Ecto neural progenitor cell (in vitro differentiated cells): ENCODE measurements at places on chromosomes 7 and 10.

GRCh38 chr7:129225931-129226572, 1.2 kb downstream of the AHCYL2 start:
- no peak for DNase-seq

DNA sequence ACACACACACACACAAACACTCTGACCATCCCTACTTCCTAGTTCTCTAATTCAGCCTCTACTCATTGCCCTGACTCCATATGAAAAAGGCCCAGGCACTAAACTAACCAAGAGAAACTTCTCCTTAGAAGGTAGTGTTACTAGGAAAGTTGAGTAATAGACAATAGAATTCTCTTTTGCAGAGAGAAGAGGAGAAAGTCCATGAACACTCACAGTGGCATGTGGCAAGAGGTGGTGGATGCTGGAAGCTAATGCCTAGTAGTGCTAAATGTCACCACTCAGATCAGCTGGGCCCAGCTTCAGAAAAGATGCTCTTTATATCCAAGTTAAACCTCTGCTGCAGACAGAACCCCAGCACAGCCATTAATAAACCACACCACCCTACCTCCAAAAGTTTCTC, 58.2 kb downstream of the SORBS1 start:
- no peak for DNase-seq

DNA sequence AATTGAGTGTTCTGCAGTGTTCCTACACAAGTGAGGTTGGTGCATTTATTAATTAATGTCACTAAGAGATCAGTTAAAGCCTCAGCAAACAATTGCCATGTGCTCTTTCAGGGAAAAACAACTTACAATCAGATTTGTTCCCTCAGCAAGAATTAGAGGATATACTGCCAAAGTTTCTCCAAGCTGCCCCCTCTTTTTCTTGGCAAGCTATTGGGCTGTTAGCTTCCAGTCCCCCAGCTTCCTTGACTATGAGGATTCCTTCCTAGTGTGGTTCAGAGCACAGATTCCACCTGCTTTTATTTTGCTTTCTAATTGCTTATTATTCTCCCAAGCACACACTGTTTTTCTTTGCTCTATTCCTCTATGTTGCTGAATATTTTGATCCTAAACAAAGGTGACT, 112.7 kb downstream of the RBM20 start:
- no peak for DNase-seq

GRCh38 chr7:114835303-114835702, 86.6 kb upstream of the MDFIC start:
- DNase-seq = no peak

DNA sequence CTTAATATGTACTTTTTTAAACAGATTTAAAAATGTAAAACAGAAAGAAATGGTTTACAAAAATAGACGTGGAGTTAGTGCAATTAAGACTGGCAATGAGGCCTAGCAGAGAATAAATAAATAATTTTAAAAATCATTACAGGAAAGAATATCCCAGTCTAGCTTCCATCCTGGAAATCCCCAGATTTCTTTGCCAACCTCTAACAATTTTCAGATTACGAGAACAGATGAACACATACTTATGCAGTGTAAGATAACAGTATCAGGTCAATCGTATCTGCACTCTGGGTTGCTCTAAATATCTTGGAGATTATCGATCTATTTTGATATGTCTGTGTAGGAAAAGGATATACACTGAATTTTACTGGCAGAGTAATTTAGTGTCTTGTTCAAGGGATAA, 210.5 kb downstream of the SEMA3A start:
- DNase-seq = no peak

GRCh38 chr7:66859794-66860645, 61.0 kb upstream of the TMEM248 start:
- DNase-seq = no peak

DNA sequence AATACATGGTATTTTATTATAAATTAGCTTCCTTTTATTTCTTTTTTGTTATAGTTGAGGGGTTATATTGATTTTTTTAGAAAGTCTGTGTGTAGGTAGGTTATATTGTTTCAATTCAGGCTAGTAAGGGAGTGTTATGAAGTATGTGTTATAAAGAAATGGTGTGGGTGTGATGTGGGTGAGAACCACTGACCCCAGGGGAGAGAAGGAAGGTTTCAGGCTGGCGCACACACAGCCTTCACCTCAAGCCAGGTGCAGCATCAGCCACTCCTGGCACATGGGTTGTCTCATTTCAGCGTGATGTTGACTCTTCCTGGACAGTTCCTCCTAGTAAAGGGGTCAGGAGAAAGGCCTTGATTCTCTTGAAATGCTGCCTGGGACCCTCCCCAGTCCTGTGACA, 291.3 kb downstream of the POU6F2 start:
- no peak for DNase-seq

GRCh38 chr7:82762880-82763279, 319.3 kb upstream of the CACNA2D1 start:
- DNase-seq = no peak

DNA sequence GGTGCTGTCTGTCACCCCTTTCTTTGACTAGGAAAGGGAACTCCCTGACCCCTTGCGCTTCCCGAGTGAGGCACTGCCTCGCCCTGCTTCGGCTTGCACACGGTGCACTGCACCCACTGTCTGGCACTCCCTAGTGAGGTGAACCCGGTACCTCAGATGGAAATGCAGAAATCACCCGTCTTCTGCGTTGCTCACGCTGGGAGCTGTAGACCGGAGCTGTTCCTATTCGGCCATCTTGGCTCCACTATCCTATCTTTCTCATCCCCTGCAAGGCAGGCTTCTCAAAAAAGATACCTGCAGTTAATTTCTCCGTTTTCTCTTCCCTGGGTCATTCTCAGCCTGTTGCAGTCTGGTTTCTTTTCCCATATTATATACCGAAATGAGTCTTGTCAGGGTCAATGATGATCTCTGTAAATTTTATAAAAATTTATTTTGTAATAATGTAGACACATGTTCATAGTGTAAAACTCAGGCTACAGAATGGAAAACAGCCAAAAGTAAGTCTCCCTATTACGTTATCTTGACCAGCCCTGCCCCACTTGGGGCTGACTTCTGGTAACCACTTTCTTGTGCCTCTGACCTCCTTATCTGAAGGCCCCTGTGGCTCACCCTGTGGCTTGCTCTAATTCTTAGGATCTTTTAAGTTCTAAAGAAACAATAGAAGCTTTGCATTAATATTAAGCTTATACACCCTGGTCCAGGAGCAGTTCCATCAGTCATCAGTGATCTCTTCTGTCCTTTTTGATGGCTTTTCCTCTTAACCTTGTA, 20.7 kb downstream of the BLVRA start:
- DNase-seq = no peak

- peak; percentile 60 for DNase-seq
These were observed 1.2 kb downstream of the UPP1 start for GRCh38 chr7:48090095-48090805.

DNA sequence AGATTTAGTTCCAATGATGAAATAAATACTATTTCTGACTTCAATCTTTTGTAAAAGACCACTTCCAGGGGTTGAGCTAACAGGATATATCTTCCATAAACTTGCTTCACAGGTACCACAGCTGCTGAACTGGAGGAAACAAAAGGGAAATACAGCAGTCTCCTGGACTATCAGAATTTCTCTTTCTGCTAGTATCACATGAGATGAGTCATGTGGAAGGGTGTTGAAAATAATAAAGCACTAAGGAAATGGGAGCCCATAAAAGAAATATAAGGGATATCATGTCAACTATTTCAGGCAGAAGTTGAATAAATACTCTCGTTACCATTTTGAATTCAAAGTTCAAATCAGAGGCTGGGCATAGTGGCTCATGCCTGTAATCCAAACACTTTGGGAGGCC, 250.3 kb upstream of the NFE2L3 start:
- no peak for DNase-seq

- no peak for DNase-seq
These were observed 3.0 kb downstream of the ZYX start for GRCh38 chr7:143384148-143384547.

GRCh38 chr10:59337201-59337652, 25.1 kb downstream of the FAM13C start:
- no peak for DNase-seq

DNA sequence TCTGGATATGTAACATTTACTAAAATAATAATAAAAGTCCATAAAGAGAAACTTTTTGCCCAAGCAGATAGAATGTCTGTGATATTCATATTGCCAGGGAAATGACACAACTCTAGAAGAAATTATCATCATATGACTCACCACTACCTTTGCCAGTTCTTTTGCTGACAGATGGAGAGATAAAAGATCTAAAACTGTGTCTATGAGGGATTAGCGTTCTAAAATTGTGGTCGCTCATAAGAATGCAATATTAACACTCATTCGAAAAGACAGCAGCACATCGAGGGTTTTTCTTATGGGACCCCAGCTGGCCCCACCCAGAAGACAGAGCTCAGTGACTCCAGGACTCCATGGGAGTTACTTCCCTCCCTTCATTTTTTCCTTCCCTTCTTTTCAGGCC, 16.6 kb upstream of the LANCL2 start:
- no peak for DNase-seq

GRCh38 chr7:909358-910329, 33.3 kb downstream of the GET4 start:
- no peak for DNase-seq

DNA sequence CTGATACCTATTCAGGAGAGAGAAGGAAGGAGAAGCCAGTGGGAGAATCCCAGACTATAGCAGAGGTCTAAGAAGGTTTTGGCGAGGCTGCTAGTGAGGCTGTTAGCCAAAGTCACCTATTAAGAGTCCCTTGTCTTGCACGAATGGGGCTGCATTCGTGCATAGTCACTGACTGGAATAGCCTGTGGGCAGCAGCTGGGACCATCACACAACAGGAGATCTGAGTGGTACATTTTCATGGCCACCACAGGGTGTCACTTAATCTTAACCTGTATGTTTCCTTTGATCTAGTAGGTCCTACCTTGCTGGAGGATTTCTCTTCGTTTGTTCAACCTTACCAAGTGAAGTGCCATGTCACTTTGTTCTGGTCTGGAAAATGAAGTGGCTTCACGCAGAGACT, 319.9 kb downstream of the BMPER start:
- no peak for DNase-seq

DNA sequence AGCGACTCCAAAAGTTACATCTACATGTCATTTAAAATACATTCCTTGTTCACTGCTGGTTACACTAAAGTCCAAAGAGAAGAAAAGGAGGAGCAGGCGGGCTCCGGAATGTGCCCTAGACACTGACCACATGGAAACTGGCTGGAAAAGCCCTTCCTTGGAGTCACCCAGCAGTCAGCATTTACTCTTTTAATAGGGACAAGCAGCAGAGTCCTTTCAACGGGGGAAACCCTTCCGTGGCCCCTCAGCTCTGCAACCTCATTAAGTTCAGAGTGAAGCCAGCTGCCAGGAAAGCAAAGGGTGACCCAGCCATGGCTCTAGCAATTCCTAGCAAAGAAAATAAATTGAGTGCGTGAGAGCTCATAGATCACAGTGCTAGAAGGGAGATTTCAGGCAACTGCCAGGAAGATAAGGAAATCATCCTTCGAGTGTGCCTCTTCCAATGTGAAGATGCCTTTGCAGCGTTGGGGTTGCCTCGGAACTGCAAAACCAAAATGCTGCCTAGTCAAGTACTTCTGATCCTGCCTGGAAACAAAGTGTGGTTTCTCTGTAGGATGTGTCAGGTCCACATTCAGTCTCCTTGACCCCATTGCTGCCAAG, 101.6 kb downstream of the SORBS1 start:
- DNase-seq = no peak

DNA sequence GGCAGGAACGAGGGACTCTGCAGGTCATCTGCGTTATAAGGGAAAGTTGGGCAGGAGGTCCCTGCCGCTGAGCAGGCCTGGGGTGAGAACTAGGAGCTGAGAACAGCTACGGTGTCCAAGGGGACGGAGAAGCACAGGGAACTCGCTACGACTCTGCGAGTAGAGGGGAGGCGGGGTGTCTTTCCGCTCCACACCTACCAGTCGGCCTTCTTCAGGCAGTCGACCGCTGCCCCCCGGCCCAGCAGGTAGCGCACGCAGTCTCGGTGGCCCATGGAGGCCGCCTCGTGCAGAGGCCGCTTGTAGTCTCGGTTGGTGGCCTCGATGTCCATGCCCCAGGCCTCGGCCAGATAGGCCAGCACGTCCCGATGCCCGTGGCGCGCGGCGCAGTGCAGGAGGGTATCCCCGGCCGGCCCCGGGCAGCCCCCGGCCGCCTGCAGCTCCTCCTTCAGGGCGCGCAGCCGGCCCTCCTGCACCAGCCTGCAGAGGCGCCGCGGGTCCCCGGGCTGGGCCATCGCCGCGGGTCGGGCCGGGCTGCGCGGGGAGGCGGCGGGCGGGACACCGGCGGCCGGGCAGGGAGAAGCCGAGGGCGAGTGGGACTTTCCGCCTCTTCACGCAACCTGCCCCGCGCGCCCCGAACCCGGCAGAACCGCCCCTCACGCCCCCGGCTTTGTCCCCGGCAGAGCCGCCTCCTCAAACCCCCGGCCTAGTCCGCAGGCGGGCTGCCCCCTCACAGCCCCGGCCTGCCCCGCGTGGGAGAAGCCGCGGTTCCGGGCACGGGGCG, 660 bp downstream of the ANKRD16 start:
- DNase-seq = peak; percentile 82

DNA sequence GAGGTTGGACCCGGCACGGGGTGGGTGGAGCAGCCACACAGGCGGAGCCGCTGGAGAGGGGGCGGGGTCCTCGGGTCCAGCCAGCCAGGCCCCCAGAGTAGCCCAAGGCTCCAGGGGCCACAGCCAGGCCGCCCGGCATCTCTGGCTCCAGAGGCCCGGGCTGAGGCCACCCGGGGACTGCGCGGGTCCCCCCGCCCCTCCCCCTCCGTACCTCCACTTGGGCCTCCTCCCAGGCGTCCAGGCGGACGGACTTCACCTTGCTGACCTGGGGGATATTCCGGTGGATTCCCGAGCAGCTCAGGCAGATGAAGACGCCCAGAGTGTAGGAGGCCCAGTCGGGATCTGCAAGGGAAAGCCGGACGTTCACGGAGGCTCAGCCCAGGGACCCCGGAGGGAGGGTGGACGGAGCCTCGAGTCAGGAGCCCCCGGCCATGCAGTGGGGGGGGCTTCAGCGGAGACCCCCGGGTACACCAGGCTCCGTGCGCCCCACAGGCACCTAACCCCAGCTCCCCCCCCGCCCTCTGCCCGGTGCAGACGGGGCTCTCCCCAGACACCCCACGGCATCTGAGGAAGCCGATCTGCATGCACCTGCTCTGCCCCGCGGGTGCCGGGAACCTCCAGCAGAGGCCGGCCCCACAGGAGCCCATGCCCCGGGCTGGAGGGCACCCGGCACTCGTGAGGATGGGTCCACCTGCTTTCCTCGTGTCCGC, 19.2 kb downstream of the ADAP1 start:
- DNase-seq = no peak
